ENCODE measurements at places on chromosomes 7 and 10. TPM values are rescaled to one million over a fixed set of nuclear protein-coding genes. Genes with fewer than 3 reads are reported as not detected.
A peak's percentile ranks its signal among the peaks of the same experiment; 100 is the strongest.

DNA sequence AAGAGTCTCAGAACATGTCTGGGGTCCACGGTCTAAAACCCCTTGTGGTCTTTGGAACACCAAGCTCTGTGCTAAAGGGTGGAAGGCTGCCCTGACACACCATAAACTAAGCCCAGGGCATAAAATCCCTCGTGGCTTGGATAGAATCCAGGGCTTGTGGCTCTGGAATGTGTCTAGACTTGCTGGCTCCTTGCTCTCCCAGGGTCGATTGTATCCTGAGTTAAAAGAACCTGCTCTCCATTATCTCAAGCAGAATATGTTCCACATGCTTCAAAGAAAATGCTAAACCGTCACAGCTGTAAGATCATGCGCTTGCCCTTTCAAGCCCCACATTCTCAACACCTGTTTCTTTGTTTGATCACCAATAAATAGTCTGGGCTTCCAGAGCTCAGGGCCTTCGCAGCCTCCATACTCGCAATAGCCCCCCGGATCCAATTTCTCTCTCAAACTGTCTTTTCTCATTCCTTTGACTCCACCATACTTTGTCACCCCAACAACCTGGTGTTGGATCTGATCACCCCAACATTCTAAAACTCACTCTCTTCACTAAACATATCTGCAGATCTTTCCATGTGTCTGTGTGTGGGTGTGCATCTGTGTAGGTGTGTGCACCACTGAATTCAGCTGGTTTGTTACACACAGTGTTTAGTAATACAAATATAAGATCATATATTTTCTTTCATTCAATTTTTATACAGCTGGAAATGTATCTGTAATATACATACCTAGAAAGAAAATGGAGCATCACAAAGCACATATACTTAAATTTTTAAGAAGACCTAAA, 238.5 kb downstream of the ZMYND11 start:
- peak overlapping the region; percentile 24 for H3K4me3 ChIP-seq
- H3K36me3 ChIP-seq: no peaks in the 10 kb centered on the region
- no peaks in the 10 kb centered on the region for H3K27me3 ChIP-seq
- peaks cover 24% of the 10 kb centered on the region for H3K4me1 ChIP-seq
- peak overlapping the region; percentile 84 for H3K27ac ChIP-seq
- DNase-seq: peak; percentile 36

Gene LEP
- total RNA-seq: not detected

- H3K36me3 ChIP-seq: no peaks in the 10 kb centered on the region
- H3K4me1 ChIP-seq: no peaks in the 10 kb centered on the region
- H3K27ac ChIP-seq: no peak overlapping the region
- H3K27me3 ChIP-seq: no peaks in the 10 kb centered on the region
Observed at GRCh38 chr10:117673230-117674010, 130.9 kb downstream of the EMX2 start.

Gene PPP1R3C
- 89.1 TPM for total RNA-seq

GRCh38 chr7:16428672-16429071, 7.3 kb upstream of the CRPPA start:
- no peak overlapping the region for H3K27ac ChIP-seq
- H3K4me3 ChIP-seq: no peak overlapping the region
- DNase-seq: no peak
- H3K36me3 ChIP-seq: no peaks in the 10 kb centered on the region
- H3K4me1 ChIP-seq: no peaks in the 10 kb centered on the region

DNA sequence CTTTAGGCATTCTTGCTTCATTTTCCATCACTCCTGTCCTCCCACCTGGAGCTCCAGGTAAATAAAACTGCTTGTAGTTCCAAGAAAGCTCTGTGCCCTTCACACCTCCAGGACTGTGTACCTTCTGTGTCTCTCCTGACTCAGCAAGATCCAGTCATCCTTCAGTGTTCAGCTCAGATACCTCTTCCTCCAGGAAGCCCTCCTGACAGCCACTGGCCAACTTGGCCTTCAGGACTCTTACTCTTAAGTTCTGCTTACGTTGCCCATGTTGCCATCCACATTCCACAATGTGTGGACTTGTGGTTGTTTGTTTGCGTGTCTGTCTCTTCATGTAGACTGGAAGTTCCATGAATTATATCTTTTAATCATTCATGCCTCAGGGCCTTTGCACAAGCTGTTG, 48.0 kb downstream of the SORCS3 start:
- no peaks in the 10 kb centered on the region for H3K27me3 ChIP-seq
- H3K4me1 ChIP-seq: no peaks in the 10 kb centered on the region
- no peak overlapping the region for H3K4me3 ChIP-seq
- no peak for DNase-seq

- no peak overlapping the region for H3K4me3 ChIP-seq
- H3K27me3 ChIP-seq: no peaks in the 10 kb centered on the region
- H3K36me3 ChIP-seq: peaks cover 56% of the 10 kb centered on the region
- DNase-seq: no peak
Observed at GRCh38 chr7:74709880-74710671, 52.6 kb downstream of the GTF2I start.

GRCh38 chr7:144455040-144455404, 51.5 kb upstream of the NOBOX start:
- no peak for DNase-seq
- H3K36me3 ChIP-seq: no peaks in the 10 kb centered on the region
- no peak overlapping the region for H3K4me3 ChIP-seq
- H3K27me3 ChIP-seq: no peaks in the 10 kb centered on the region
- H3K27ac ChIP-seq: no peak overlapping the region
- no peaks in the 10 kb centered on the region for H3K4me1 ChIP-seq

Gene SEMA3A
- total RNA-seq: 0.68 TPM

Gene CRYGN
- total RNA-seq: 0.35 TPM

- H3K27me3 ChIP-seq: no peaks in the 10 kb centered on the region
- H3K27ac ChIP-seq: no peak overlapping the region
- H3K36me3 ChIP-seq: no peaks in the 10 kb centered on the region
- no peak for DNase-seq
- no peaks in the 10 kb centered on the region for H3K4me1 ChIP-seq
- no peak overlapping the region for H3K4me3 ChIP-seq
Observed at GRCh38 chr10:88119160-88119559, 255.7 kb downstream of the PTEN start.

DNA sequence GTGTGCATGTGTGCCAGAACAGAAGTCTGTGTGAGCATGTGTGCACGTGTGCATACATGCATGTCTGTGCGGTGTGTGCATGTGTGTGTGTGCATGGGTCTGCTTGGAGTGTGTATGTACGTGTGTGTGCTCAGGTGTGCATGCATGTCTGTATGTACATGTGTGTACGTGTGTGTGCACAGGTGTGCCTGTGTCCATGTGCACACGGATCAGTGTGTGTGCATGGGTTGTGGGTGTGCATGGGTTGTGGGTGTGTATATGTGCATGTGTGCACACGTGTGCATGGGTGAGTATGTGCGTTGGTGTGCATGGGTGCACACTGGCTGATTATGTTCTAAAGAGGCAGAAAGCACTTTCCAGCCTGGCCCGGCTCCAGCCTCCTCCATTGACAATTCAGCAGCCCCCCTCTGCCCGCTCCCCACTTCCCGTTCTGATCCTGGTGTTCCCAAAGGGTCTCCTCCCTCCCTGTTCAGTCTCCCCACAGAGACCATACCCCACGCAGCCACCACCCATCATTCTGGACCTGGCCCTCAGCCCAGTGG, 44.1 kb upstream of the PDGFA start:
- no peaks in the 10 kb centered on the region for H3K27me3 ChIP-seq
- no peaks in the 10 kb centered on the region for H3K36me3 ChIP-seq
- DNase-seq: no peak
- H3K27ac ChIP-seq: peak overlapping the region; percentile 52
- no peak overlapping the region for H3K4me3 ChIP-seq

GRCh38 chr10:84543948-84544347, 215.6 kb downstream of the CCSER2 start:
- H3K27ac ChIP-seq: no peak overlapping the region
- no peak overlapping the region for H3K4me3 ChIP-seq
- no peak for DNase-seq
- no peaks in the 10 kb centered on the region for H3K36me3 ChIP-seq
- H3K4me1 ChIP-seq: peaks cover 4% of the 10 kb centered on the region

Gene KLHL7
- total RNA-seq: 23.8 TPM

DNA sequence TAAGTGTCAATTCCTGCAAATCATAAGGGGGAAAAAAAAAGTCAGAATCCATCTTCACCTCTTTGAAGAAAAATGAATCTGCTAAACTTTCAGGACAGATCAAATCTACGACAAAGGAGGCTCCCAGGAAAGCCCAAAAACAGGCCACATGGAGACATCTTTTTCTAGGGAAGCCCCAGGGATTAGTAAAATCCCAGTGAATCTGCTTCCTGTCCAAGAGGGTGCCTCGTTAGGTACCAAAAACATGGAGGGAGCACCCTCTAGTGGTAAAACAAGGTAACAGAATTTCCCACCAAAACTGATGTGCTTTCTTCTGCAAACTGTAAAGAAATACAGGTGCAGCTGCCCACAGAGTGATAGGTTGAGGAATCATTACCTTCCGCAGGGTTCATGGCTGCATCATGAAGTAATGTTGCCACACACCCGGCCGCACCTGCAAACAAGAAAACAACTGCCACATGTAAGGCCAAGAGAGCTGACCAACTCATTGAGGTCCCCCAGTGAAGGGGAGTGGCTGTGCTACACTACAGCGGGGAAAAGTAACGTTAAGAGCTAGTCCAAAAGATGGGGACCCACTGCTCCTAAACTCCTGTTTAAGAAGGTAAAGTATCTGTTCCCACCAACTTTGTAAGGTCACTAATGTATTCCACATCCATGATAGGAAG, 7.9 kb downstream of the SLC25A28 start:
- H3K27ac ChIP-seq: no peak overlapping the region
- no peak overlapping the region for H3K4me3 ChIP-seq
- H3K4me1 ChIP-seq: peaks cover 8% of the 10 kb centered on the region

GRCh38 chr7:28922624-28923331, 35.4 kb downstream of the TRIL start:
- no peak overlapping the region for H3K4me3 ChIP-seq
- no peak for DNase-seq
- H3K36me3 ChIP-seq: no peaks in the 10 kb centered on the region
- peaks cover 7% of the 10 kb centered on the region for H3K4me1 ChIP-seq

DNA sequence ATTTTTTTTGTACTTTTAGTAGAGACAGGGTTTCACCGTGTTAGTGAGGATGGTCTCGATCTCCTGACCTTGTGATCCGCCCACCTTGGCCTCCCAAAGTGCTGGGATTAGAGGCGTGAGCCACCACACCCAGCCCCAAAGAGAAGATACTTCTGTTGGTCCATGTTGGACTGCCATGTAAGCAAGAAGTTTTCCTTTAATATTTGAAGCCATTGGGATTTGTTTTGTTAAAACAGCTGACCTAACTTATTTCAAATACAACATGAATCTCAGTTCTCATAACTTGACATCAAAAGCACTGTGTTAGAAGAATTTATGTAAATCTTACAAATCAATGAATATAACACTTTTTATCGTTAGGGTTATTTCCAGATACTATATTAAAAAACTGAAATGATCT, 302.4 kb downstream of the SDHAF3 start:
- DNase-seq: no peak
- H3K27me3 ChIP-seq: no peaks in the 10 kb centered on the region
- H3K27ac ChIP-seq: no peak overlapping the region
- no peaks in the 10 kb centered on the region for H3K36me3 ChIP-seq
- H3K4me1 ChIP-seq: no peaks in the 10 kb centered on the region
- no peak overlapping the region for H3K4me3 ChIP-seq

Gene C1GALT1
- total RNA-seq: 9.3 TPM

- no peaks in the 10 kb centered on the region for H3K4me1 ChIP-seq
- no peak overlapping the region for H3K27ac ChIP-seq
- no peak for DNase-seq
- no peaks in the 10 kb centered on the region for H3K27me3 ChIP-seq
Observed at GRCh38 chr7:11336432-11336831, 362.8 kb downstream of the PHF14 start.

GRCh38 chr10:11823122-11823988, at the start of gene PROSER2:
Gene PROSER2 (plus strand): TSS chr10:11823356. CDS start chr10:11852078, 28,722 bp downstream.
- H3K4me1 ChIP-seq: no peaks in the 10 kb centered on the region
- H3K36me3 ChIP-seq: no peaks in the 10 kb centered on the region
- DNase-seq: no peak
- peak within 1 kb of the TSS; percentile 45 for H3K27ac ChIP-seq
- no peaks in the 10 kb centered on the region for H3K27me3 ChIP-seq
- H3K4me3 ChIP-seq: peak within 1 kb of the TSS; percentile 95

DNA sequence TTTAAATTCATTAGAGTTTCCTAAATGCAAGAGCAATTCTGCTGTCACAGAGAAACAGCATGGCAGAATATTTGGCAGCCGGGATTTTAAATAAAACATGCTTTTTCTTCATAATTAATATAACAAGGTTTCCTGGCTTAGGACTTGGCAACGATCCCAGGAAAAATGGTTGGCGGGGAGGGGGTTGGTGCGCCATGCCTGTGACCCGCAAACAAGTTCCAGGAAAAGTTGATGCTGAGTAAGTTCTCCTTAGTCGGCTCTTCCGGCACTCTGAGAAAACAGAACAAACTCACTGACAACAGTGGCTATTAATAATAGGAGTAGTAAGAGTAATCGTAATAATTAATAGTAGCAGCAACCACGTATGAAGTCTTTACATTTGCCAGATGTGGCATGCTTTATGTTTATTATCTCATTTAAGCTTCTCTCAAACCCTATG, 4.6 kb downstream of the HABP2 start:
- DNase-seq: no peak
- peak overlapping the region; percentile 32 for H3K4me3 ChIP-seq

All from thoracic aorta (tissue), 2 donors.